SK-N-MC (cell line): ENCODE measurements at places on chromosomes 6 and 20.

- DNase-seq: no peak
Measured at GRCh38 chr20:58340151-58340550, 30.6 kb downstream of the RAB22A start.

DNA sequence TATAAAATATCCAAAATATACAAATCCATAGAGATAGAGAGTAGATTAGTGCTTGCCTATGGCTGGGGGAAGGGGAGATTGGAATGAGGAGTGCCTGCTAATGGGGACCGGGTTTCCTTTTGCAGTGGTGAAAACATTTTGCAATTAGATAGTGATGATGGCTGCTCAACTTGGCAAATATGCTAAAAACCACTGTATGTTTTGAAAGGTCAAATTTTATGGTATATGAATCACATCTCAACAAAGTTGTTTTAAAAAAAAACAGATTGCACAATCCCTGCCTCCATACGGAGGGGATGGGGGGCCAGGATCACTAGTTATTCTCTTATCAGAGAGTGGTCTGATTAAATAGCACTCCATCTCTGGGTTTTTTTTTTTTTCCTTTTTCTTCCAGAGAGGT is 76.9 kb upstream of the RIPOR2 start:
- no peak for DNase-seq

GRCh38 chr6:41604006-41604405 is 34.3 kb upstream of the MDFI start:
- no peak for DNase-seq

GRCh38 chr20:16707674-16708073 is 22.2 kb upstream of the SNRPB2 start:
- DNase-seq: no peak

GRCh38 chr20:37299718-37300528 is 10.5 kb downstream of the MANBAL start:
- no peak for DNase-seq

- no peak for DNase-seq
Measured at GRCh38 chr6:15451738-15452137, 205.9 kb downstream of the JARID2 start.

GRCh38 chr20:63321148-63321831 is 28.3 kb downstream of the COL20A1 start:
- DNase-seq: no peak

DNA sequence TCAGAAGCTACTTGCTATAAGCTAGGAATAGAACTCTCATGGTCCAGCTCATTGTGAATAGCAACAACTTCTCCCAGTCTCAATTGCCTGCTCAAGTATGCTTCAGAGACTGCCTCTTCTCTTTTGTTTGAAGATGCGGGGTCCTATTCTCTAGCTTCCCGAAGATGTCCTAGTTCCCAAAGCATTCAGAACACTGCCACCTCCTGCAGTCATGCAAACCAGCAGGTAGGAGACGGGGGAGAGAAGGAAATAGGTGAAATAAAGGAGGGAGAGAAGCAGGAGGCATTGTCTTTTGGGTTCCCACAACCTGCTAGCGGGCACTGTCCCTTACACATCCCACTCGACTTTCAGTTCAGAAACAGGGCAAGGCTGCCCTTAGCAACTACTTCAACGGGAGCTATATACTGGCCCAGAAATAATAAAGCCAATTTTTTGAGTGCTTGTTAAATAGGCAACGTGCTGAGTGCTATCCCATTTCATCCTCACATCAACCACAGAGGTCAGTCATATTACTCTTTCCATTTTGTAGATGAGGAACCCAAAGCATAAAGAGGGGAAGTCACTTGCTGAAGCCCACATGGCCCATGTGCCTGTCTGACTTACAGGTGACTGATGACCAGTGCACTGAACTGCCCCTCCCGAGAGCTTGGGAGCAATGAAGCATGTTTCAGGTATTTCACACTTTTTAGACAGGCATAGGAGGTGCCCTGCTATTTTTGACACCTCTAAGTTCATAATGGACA is 61.9 kb upstream of the ATXN1 start:
- no peak for DNase-seq

GRCh38 chr6:137976430-137976829 is 109.4 kb downstream of the TNFAIP3 start:
- no peak for DNase-seq

GRCh38 chr6:136487759-136488425 is 62.3 kb downstream of the MAP7 start:
- DNase-seq: no peak

GRCh38 chr20:37798312-37798711 is 104.5 kb downstream of the CTNNBL1 start:
- DNase-seq: no peak

- no peak for DNase-seq
Measured at GRCh38 chr6:25042536-25042935, 106.8 kb upstream of the RIPOR2 start.

- DNase-seq: no peak
Measured at GRCh38 chr6:90131614-90132423, 164.8 kb downstream of the BACH2 start.

DNA sequence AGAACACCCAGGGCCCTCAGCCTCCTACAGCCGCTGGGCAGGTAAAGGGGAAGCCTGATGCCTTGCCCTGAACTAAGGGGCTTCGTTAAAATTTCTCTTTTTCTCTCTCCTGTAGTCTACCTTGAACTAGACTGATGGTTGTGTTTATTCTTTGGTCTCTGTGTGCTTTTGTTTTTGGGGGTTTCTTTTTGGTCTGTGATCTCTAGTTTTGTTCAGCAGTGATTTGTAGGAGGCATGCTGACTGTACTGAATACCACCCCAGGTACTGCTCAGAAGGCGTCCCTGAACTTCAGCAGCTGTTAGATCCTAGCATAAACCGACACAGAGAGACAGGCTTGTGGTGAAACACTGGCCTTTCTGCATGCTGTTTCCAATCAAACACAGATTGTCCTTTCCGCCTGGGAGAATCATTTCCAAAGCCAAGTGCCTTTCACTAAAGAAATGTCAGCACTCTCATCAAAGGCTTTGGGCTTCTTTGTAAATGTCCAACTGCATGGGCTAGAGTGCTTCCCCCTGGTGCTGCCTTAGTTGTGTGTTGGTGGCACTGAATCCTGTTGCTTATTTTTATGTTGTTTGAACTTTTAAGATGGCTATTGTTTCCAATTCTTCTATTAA is 364.7 kb upstream of the SASH1 start:
- no peak for DNase-seq

DNA sequence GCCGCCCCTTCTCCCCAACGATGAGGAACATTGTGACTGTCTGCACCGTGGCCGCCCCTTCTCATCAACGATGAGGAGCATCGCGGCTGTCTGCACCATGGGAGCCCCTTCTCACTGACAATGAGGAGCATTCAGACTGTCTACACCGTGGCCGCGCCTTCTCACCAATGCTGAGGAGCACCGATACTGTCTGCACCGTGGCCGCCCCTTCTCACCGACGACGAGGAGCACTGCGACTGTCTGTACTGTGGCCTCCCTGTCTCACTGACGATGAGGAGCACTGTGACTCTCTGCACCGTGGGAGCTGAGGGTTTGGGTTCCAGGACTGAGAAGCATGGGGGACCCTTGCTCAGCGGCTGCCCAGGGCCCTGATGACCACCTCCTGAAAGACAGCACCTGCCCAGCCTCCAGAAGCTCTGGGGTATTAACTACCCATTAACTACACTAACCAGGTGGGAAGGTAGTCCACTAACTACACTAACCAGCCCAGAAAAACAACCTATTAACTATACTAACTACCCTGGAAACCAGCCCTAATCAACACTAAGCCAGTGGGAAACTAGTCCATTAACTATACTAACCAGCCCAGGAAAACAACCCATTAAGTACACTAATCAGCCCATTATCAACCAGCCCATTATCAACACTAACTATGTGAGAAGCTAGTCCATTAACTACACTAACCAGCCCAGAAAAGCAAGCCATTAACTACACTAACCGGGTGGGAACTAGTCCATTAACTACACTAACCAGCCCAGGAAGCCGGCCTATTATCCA is 116.9 kb downstream of the TAF4 start:
- DNase-seq: no peak

DNA sequence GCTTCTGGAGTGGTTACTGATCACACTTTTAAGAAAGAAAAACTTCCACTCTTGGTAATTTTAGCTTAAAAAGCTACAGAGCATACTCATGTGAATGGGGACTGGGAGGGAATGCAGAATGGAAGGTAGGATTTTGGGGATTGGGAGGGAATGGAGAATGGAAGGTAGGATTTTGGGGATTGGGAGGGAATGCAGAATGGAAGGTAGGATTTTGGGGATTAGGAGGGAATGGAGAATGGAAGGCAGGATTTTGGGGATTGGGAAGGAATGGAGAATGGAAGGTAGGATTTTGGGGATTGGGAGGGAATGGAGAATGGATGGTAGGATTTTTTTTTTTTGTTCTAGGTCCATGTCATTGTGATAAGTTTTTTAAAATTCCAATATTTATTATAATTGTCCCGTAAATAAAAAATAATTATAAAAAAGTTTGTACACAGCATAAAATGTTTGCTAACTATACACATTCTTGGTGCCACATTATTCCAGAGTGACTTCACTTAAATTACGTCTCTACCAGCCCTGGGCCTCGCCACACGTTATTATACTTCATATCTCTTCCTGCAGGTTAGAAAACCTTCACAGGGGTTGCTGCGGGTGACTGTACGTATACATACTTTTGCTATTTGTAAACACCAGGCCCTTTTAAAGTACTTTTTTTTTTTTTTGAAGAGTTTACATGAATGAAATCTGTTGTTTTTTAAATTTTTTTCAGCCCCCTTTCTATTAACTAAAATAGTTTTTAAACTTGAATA is 127.3 kb downstream of the TIAM2 start:
- no peak for DNase-seq
